IPS DF 6.9 (cell line): ENCODE measurements at places on chromosomes 6 and 20.

- no peak overlapping the region for H3K27ac ChIP-seq
- no peak for DNase-seq
- H3K27me3 ChIP-seq: no peaks in the 10 kb centered on the region
Observed at GRCh38 chr6:119552021-119552420, 202.5 kb upstream of the MAN1A1 start.

- no peak overlapping the region for H3K27ac ChIP-seq
- H3K4me1 ChIP-seq: no peaks in the 10 kb centered on the region
- DNase-seq: no peak
- H3K36me3 ChIP-seq: no peaks in the 10 kb centered on the region
- H3K27me3 ChIP-seq: peaks cover 8% of the 10 kb centered on the region; the same call in 1 of the 2 replicates
Observed at GRCh38 chr6:165804331-165805066, 141.5 kb upstream of the PDE10A start.

DNA sequence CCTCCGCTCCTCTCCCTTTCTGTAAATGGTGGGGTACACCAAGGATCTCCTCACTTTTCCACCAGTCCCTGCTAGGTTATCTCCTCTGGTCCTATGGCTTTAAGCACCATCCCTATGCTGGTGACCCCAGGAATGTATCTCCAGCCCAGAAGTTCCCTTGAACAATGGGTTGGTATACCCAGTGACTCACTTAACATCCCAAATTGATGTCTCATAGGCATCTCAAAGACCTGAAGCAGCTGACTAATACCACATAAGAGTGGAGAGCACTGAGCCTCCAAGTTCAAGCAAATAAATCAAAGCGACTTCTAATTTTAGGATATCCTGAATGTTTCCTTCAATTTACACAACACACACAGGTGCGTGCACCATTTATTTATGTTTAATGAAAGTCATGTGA, 48.3 kb downstream of the ADGRF1 start:
- no peak for DNase-seq
- H3K36me3 ChIP-seq: no peaks in the 10 kb centered on the region
- no peaks in the 10 kb centered on the region for H3K27me3 ChIP-seq
- H3K4me1 ChIP-seq: no peaks in the 10 kb centered on the region
- H3K27ac ChIP-seq: no peak overlapping the region

GRCh38 chr6:31122791-31123706, 2.8 kb upstream of the CDSN start:
- no peaks in the 10 kb centered on the region for H3K36me3 ChIP-seq
- H3K27me3 ChIP-seq: no peaks in the 10 kb centered on the region
- no peak overlapping the region for H3K27ac ChIP-seq

- H3K27ac ChIP-seq: no peak overlapping the region
- no peak for DNase-seq
- no peaks in the 10 kb centered on the region for H3K4me1 ChIP-seq
- H3K27me3 ChIP-seq: peaks cover 6% of the 10 kb centered on the region; the same call in 1 of the 2 replicates
- H3K4me3 ChIP-seq: peak overlapping the region; percentile 73
- H3K36me3 ChIP-seq: no peaks in the 10 kb centered on the region
Observed at GRCh38 chr6:28803337-28803709, 120.5 kb downstream of the TRIM27 start.

- no peak overlapping the region for H3K27ac ChIP-seq
- H3K36me3 ChIP-seq: peaks cover 3% of the 10 kb centered on the region; the same call in 1 of the 2 replicates
- no peak for DNase-seq
- no peak overlapping the region for H3K4me3 ChIP-seq
- H3K27me3 ChIP-seq: no peaks in the 10 kb centered on the region
Observed at GRCh38 chr6:158040804-158041347, 59.2 kb downstream of the SYNJ2 start.

DNA sequence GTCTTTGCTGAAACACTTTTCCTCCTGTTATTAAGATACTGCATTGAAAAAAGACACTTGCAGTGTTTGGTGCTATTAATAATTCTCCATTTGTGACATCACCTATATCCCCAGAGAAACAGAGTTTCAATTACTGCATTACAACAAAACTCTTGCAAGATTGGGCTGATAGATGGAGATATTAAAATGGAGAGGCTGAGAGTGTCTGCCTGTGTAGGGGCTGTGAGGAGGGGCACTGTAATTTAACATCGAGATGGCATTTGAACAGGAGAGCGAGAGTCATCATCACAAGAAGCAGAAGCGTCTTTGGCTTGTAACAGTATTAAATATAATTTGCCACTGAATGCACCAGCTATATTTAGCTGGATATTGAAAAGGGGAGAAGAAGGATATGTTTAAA, 316.5 kb downstream of the CDH26 start:
- no peaks in the 10 kb centered on the region for H3K27me3 ChIP-seq
- no peak overlapping the region for H3K4me3 ChIP-seq

DNA sequence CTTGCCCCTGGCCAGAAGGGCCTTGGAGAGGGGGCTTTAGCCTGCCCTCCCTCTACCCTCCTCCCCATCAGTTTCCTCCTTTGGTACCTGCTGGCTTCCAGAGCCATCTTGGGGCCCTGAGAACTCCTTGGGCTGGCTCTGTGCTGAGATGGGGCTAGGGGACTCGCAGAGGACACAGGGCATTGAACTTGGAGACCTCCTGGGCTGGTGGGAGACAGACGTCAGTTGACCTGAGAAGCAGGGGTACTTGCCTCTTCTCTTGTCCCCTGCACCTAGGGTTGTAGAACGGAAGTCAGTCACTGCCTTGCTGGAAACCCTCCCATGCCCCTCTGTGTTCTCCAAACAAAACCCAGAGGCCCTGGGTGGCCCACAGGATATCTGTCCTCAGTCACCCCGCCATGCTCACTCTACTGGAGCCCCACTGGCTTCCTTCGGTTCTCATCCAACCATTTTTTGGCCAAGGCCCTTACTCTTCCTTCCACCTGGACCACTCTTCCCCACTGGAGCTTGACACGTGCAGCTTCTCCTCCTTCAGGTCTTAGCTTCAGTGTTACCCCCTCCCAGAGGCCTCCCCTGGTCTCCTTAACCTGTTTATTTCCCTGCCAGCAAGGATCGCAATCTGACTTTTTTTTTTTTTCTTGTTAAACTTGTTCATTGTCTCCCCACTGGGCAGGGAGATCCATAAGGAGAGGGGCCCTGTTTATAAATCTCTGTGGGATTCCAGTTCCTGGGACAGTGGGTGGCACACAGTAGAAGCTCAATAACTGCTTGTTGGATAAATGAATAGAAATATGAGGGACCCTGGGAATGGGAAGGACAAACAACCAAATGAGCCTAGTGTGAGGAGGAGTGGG, 971 bp downstream of the RBCK1 start:
- 0 out of 2 replicates have a peak, but pooled peaks cover 1% of the 10 kb centered on the region for H3K4me1 ChIP-seq
- H3K4me3 ChIP-seq: peak overlapping the region; percentile 95
